ENCODE measurements at places on chromosomes 12 and 14.

DNA sequence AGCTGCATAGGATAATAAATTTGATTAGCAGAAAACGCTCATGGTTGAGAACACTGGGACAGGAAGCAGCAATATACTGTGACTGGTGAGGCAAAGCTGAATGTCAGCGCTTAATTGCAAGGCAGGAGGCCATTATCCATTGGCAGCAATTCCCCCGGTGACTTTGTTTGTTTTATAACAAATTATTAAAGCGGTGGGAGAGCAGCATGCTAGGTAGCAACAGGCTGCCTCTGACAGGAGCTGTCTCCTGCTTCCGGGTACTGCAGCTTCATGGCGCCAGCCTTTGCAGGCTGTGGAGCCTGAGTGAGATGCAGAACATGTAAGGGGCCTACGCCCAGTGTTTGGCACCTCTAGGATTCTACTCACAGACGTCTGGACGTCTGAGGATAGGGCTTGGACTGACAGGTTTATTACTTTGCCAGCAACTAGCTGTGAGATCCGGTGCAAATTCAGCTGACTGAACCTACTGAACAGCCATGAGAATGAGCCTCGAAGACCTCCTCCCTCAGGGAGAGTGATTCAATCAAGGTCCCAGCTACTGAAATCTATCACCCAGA lies 82.1 kb upstream of the SSTR1 start:
- DNase-seq: no peak

DNA sequence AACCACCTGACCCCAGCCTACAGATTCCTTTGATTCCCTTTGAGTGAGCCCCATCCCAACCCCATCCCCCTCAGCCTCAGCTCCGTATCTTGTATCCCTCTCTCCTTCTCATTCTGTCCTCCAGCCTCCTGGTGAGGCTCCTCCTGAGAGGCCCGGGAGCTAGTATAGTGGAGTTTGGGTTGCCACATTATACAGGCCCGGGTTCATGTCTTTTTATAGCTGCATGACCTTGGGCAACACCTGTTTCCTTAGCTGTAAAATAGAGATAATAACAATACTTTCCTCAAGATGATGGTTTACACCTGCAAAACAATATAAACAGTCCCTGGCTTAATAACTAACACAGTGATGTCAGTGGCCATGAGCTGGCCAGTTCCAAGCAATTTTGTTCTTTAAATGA lies 89.8 kb downstream of the STAB2 start:
- no peak for DNase-seq

DNA sequence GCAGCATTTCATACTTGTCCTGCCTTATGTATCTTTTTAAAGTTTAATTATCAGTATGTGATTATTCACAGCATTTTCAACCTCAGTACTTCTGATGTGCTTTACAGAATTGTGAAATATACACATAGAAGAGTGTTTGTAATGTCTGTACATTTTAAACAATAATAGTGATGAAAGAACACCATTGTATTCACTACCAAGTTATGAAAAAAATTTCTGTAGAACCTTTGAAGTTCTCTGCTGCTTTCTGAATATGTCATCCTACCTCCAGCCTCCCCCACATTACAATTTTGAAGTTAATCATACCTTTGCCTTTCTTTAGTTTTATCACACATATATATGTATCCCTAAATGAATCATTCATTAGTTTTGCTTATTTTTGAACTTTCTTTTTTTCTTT lies 24.8 kb downstream of the FRMD6 start:
- no peak for DNase-seq

- DNase-seq: no peak
These were observed 47.5 kb downstream of the IFNG start for GRCh38 chr12:68111995-68112394.

GRCh38 chr14:93880021-93880820 lies 46.9 kb upstream of the FAM181A start:
- no peak for DNase-seq

GRCh38 chr14:54981698-54982097 lies 45.2 kb downstream of the WDHD1 start:
- DNase-seq: no peak

GRCh38 chr14:86310611-86311010 lies 780.7 kb downstream of the FLRT2 start:
- DNase-seq: no peak

DNA sequence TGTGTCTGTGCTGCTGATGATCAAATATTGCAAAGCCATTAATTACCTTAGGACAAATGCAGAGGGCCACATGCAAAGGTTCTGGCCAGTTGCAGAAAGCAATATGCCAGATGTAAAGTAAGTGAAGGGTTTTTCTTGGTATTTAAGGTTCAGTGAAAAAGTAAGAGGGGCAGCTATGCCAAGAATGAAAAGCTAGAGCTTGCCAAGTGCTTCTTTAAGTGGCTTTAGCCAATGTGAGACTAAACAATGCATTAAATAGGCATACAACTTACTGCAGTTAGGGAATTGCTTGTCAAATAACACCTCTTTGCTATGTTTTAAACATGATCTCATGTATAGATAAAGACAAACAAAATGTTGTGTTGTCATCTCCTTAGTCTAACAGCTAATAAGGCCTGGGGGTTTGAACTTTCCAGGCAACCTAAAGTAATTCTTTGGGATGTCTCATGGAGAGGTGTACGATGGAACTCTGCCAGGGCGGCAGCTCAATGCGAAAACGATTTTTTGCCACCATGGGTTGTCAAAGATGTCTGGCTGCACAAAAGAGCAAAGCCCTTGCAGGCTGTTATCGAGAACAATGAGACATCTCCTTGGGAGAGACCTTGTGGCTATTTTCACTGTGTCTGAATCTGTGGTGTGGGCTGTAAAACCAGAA lies 12.0 kb downstream of the IGF1 start:
- DNase-seq: no peak

- no peak for DNase-seq
These were observed 335.4 kb downstream of the LRIG3 start for GRCh38 chr12:58584880-58585279.

GRCh38 chr12:97047361-97047760 lies 140.3 kb downstream of the NEDD1 start:
- no peak for DNase-seq

DNA sequence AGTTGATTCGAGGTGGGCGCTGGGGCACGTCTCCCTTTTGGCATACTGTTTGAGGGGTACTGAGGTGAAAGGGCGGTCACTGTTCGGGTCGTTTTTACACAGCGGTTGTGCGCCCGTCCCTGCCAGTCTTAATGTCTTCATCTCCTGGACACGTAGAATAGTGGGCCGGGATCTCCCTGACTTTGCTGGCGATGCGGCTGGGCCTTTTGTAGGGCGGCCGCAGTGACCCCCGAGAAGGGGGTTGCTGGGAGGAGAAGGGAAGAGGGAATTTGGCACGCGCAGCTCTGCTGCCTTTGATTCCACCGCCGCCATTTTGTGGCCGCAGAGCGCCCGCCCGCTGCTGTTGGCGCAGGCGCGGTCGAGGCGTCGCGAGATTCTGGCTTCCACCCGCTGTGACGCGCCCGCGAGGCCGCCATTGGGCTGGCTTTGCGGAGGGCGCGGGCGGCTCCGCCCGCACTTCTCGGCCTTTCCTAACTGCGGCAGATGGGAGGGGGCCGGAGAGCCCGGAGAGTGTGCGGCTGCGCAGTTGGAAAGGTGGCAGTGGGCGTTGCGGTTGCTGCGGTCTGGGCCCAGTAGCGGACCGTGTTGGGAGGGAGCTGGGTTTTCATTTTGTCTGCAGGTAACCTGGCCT lies 542 bp downstream of the SRSF5 start:
- DNase-seq: peak; percentile 97

DNA sequence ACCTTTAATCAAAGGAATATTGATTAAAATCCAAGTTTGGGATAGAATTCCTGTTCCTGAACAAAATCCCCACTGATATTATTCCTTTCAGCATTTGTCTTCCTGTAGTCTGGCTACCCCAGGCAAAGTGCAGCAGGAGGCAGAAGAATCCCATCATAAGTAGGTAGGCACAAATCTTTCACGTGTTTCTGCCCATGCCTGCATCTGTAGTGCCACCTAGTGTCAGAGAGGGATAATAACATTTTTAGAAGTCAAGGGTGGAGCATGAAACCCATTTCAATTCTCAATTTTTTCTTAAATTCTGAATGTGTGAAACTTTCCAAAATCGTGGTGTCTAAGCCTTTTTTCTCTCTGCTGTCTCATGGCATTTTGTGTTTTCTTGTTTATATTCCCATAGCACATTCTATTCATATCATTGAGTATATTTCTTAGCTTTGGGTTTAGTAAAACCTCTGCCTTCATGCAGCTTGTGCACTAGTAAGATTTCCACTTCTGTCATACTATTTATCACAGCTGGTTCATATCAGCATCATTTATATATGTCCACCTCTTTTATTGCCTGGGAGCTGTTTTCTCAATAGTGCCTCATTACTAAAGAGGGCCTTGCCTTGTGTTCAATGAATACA lies 47.8 kb upstream of the RERG start:
- DNase-seq: peak; percentile 73

- DNase-seq: no peak
These were observed 13.8 kb upstream of the CPNE8 start for GRCh38 chr12:38919191-38919590.

GRCh38 chr14:61033855-61034254 lies 52.8 kb downstream of the SLC38A6 start:
- no peak for DNase-seq

- no peak for DNase-seq
These were observed 71.3 kb downstream of the PHLDA1 start for GRCh38 chr12:75960086-75960910.

GRCh38 chr12:126397071-126397581 lies 1331.9 kb downstream of the AACS start:
- DNase-seq: no peak

GRCh38 chr14:93207468-93208308 lies 632 bp downstream of the UBR7 start:
- peak; percentile 79 for DNase-seq

DNA sequence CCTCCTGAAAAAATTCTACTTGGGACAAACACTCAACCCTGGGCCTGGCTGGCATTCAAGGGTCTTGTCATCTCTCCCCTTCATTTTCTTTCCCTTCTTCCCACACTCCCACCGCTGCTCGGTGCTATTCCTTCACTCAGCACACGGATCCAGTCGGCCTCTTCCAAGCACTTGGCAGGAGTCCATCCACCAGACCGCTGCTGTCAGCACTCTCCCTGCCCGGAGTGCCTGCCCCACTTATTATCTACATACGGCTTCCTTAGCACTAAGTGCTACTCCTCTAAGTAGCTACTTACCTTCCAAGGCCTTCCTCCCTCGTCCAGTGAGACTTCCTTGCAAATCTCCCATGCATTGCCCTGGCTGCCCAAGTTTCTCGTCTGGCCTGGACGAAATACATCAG lies 29.8 kb downstream of the CALM1 start:
- no peak for DNase-seq

GRCh38 chr12:46835785-46836184 lies 10.0 kb upstream of the SLC38A4 start:
- DNase-seq: no peak

DNA sequence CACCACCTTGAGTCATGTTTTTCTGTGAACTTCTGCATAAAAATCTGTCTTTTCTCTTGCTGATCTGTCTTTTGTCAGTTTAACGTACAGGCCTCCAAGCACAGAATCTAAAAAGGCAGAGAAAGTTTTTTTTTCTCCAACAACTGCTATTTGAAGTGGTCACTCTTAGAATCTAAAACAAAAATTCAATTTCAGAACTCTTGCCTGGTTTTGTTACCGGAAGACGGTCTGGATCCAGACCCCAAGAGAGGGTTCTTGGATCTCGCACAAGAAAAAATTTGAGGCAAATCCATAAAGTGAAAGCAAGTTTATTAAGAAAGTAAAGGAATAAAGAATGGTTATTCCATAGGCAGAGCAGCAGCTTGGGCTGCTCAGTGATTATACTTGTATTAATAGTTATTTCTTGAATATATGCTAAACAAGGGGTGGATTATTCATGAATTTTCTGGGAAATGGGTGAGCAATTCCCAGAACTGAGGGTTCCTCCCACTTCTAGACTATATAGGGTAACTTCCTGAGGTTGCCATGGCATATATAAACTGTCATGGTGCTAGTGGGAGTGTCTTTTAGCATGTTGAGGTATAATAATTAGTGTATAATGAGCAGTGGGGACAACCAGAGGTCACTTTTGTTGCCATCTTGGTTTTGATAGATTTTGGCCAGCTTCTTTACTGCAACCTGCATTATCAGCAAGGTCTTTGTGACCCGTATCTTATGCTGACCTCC lies 150.0 kb upstream of the PLEKHA5 start:
- no peak for DNase-seq

DNA sequence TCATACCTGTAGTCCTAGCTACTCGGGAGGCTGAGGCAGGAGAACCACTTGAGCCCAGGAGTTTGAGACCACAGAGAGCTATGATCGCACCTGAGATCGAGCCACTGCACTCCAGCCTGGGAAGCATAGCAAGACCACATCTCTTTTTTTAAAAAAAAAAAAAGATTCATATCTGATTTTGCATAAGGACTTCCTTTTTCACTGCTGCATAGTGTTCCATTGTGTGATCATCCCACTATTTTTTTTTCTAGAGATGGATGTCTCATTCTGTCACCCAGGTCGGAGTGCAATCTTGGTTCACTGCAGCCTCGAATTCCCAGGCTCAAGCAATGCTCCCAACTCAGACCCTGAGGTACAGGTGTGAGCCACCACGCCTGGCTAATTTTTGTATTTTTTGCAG lies 50.4 kb downstream of the PHETA1 start:
- no peak for DNase-seq

DNA sequence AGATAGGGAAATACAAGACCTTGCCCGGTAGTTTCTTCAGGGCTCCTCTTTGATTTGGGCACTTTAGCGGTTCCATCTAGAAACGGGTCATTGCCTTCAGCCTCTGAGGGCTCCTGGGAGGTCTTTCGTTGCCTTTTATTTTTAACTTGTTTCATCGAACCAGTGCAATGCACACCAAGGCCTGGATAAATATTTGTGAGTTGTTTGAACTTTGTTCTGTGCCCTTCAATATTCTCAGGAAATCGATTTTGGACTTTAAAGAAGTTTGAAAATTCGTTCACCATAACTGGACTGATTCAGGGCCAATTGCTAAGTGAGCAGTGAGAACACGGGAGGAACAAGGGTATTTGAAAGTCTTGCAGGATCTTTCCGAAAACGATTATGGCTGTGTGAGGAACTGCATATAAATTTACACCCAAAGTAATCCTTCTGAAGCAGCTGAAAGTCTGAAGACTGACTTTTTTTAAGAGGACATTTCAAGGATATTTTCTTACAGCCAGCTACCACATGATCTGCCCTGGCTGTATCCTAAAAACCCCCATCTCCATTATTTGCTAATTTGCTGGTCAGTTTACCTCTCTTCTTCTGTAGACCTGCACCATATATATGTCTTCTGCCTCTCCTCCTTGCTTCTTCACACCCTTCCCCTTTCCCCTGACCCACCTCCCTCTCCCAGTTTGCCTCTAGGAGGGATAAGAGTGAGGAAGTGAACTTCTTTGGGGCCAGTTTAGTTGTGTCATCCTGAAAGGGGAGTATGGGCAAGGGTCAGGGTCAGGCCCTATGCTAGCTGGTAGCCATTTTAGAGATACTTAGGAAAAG lies 8.0 kb downstream of the DUSP6 start:
- DNase-seq: no peak

GRCh38 chr12:44497044-44497443 lies 379.1 kb downstream of the NELL2 start:
- DNase-seq: peak; percentile 21

GRCh38 chr12:32069071-32069470 lies 37.6 kb upstream of the BICD1 start:
- no peak for DNase-seq
